ENCODE measurements at places on chromosomes 13 and 19.

GRCh38 chr19:16604615-16605014 is 23.4 kb downstream of the MED26 start:
- no peak for DNase-seq

DNA sequence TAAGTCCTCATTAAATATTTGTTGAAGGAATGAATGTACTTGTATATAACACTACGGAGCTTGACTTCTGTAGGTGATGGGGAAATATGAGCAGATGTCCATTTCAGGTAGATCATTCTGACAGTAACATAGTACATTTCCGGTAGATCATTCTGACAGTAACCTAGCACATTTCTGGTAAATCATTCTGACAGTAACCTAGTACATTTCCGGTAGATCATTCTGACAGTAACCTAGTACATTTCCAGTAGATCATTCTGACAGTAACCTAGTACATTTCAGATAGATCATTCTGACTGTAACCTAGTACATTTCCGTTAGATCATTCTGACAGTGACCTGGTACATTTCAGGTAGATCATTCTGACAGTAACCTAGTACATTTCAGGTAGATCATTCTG is 2.5 kb downstream of the PHF11 start:
- no peak for DNase-seq

- DNase-seq = no peak
Observed at GRCh38 chr13:109699628-109700071, 86.7 kb downstream of the IRS2 start.

GRCh38 chr19:5053661-5054060 is 84.7 kb downstream of the KDM4B start:
- DNase-seq = no peak

DNA sequence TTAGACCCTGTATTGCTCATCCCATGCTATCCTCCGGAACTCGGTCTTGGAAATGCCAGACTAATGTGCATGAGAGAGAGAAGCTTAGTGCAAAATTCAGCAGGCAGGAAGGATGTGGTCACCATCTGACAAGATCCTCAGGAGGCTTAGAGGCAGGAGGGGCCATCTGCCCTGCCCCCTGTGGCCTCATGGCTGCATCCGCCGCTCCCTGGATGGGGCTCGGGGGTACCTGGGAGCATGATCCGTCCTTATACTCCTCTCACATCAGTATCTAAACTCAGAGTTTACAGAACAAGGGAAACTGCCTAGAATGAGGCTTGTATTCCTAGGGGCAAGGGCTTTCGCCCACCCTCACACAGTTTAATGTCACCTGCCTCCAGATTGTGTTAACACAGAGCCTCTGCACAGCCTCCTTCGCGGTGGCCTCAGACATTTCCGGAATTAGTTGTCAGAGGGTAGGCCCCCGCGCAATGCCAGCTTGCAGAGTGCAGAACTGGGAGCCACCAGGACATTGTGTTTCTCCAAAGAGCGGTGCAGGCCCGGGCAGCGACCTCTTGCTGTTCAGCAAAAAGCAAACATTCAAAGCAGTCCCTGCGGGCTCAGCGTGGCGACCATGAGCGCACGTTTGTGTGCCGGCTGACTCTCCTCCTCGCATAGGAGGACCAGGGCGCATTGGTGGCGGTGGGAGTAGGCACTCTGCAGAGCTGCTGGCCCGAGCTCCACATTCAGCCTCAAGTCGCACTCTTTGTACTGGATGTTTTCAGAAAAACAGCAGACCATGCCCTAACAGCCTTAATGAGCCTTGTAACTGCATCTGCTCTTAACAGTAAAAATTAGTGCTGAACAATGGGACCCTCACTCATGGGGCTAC is 39.1 kb downstream of the GPR12 start:
- DNase-seq = no peak

GRCh38 chr13:44667943-44668342 is 91.8 kb upstream of the TSC22D1 start:
- peak; percentile 13 for DNase-seq

DNA sequence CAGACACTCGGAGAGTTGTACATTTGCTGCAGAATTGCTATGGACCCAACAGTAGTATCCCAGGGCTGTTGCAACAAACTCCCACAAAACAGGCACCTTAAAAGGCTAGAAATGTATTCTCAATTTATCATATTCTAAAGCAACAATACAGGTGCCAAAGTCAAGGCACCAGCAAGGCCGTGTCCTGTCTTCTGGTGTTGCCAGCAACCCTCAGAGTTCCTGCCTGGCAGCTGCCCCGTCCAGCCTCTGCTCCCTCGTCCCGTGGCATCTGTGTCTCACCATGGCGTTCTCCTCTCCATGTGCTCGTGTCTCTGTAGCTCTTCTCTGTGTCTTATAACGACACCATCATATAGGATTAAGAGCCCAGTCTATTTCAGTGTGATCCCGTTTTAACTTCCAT is 67.7 kb upstream of the ARGLU1 start:
- no peak for DNase-seq

- DNase-seq = no peak
Observed at GRCh38 chr19:38685666-38686529, 38.4 kb downstream of the ACTN4 start.

GRCh38 chr19:52724701-52725514 is 9.9 kb downstream of the ZNF611 start:
- no peak for DNase-seq

DNA sequence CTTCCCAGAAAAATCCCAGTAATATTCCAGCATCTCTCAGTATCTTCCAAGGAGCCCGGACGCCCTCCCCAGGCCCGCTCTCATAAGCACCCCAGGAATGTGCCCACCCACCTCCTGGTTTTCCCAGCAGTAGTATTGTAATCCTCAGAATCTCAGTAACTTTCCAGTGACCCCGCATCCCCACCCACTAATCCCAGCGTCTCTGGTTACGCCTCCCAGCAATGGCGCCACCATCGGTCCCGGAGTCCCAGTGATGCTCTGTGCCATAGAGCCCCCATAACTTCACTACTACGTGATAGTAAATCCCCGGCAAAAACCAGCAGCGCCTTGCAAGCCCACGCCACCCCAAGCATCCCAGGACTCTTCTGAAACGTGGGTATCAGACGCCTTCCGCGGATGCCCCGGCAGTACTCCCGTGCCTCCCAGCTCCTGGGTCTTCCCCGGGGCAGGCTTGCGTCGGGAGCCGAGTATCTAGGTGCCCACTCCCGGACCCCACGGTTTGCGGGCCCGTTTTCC is 928 bp upstream of the PNPLA6 start:
- peak; percentile 83 for DNase-seq

DNA sequence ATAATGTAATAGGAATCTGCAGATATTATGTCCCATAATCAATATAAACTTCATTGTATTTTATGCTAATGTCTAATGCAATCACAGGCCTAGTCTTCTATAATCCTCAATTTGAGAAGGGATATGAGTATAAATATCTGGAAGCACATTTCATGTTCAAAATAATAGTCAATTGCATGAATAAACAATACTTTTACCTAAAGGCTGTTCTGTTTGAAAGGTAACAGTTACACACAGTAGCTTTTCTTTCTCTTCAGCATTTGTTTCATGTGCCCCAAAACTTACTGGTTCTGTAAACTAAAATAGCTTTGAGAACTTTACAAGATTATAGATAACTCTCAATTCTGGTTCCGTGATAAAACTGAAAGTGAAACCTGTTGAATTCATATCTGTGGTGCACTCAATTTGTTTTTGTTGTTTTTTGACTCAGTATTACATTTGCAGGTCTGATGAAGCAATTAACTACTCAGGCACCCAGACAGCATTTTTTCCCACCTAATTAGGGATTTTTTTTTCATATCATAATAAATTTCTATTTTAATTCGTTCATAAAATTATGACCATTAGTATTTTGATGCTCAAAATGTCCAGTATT is 1193.8 kb downstream of the SLITRK1 start:
- no peak for DNase-seq

DNA sequence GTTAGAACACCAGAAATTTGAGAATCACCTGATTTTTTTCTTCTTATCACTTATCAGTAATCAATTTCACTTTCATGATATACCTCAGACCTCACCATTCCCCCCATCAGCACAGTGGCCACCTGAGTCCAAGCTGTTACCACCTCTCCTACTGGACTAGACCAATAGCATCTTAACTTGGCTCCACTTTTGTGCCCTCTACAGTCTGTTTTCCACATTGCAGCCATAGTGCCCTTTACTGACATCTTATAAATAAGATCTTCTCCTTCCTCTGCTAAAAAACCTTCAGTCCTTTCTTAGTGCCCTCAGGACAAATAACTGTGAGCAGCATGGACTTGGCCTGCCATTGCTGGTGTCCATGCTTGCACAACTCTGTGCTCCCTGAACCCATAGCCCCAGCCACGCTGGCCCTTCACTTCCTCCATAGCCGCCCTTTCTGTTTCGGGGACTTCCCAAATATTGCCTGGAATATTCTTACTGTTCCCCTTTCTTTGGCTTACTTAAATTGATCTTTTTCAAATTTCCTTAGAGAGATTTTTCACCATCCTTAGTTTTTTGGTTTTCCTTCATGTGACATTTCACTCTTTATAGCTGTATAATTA is 380.8 kb downstream of the LMO7 start:
- DNase-seq = no peak

GRCh38 chr13:39577203-39577602 is 25.8 kb downstream of the LHFPL6 start:
- DNase-seq = no peak

DNA sequence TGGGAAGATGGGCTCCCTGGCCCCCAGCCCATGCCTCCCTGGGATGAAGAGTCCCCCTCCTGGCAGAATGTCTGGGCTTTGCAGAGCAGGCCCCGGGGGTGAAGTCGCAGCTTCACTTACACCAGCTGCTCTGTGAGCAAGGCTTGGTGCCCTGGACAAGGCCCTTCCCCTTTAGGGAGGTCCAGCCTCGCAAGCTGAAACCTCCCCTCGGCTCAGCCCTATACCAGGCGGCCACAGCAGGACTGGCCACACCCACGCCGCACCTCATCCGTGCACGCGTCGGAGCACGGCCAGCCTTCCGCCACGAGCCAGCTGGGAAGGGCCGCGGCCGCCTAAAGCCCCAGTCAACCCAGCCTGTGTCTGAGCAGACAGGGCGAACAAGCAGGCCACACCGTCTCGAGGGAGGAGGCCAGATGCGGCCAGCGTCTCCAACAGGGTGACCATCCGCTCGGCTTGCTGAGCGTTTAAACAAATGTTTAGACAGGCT is 83.2 kb upstream of the MCF2L start:
- peak; percentile 94 for DNase-seq

GRCh38 chr19:20422216-20423205 is 143.1 kb downstream of the ZNF737 start:
- peak; percentile 32 for DNase-seq

GRCh38 chr13:109436841-109437240 is 349.5 kb downstream of the IRS2 start:
- DNase-seq = no peak

DNA sequence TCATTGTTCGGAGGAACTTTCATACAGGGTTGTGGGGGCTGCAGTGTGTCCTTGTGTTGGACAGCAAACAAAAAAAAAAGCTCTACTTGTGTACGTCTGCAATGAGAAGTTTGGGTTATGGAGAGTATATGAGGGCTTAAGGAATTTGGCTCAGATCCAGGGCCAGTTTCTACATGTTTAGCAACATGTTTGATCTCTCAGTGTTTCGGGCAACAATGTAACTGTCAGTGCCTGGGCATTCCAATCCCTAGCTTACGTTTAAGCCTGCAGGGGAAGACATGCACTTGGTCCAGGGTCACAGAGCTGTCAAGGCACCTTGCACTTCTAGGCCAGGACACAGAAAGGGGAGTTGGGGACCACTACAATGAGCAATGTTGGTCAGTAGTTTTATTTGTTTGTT is 13.9 kb downstream of the ZNF543 start:
- peak; percentile 37 for DNase-seq

GRCh38 chr13:45374917-45375316 is 33.9 kb upstream of the TPT1 start:
- DNase-seq = no peak

DNA sequence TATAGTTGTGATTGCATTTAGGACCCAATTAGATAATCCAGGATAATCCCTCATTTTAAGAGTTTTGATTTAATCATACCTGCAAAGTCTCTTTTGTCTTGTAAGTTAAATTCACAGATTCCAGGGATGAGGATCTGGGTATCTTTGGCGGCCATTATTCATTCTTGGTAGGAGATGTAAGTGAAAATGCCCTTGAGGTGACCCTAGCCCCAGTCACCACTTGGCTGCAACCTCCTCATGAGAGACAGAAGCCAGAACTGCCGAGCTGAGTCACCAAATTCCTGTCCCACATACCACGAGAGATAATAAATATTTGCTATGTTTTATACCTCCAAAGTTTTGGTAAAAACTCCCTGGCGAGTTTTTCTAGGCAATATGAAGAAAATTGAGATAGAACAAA is 389.4 kb downstream of the RFC3 start:
- no peak for DNase-seq

GRCh38 chr13:91349992-91350911 is 2.8 kb downstream of the MIR17HG start:
- DNase-seq = peak; percentile 10

GRCh38 chr19:2547033-2547680 is 71.2 kb downstream of the GADD45B start:
- DNase-seq = no peak

GRCh38 chr13:111099290-111099689 is 15.8 kb upstream of the ARHGEF7 start:
- DNase-seq = no peak

DNA sequence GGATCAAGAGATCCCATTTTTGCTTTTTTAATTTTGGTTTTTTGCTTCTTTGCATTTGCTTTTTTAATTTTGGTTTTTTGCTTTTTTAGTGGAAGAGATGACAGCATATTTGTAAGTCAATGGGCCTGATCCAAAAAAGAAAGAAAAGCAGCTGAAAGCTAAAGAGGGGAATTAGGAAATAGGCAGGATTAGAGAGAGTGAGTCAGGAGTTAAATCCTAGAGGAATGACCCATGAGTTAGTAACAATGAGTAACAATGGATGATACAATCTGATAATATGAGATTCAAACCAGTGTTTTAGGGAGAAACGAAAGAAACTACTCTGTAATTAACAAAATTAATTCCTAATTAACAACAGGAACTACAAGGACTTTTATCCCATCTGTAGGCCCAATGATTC is 111.2 kb upstream of the SGCG start:
- DNase-seq = no peak

- DNase-seq = no peak
Observed at GRCh38 chr13:44730851-44731250, 154.7 kb upstream of the TSC22D1 start.

DNA sequence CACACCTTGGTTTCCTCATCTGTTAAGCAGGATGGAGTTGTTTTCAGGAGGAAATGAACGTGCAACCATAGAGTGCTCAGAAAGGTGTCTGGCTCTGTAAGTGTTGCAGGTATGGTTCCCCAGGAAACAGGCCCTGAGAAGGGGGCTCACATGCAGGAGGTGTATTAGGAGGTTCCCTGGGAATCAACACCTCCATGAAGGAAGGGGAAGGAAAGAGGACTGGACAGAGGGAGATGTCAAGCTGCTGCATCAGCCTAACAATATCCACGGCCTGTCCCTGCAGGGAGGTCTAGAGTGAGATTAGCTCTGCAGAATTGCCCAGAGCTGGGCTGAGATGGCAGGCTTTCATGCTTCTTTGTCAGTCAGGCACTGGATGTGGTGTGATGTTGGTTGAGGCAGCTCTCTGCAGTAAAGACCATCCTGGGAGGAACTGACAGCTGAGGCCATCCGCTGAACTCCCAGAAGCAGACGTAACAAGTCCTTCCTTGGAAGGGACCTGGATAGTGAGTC is 373.3 kb downstream of the ZNF536 start:
- DNase-seq = no peak

- no peak for DNase-seq
Observed at GRCh38 chr13:48009284-48009683, 8.2 kb upstream of the SUCLA2 start.

- no peak for DNase-seq
Observed at GRCh38 chr13:27024074-27024461, 147.5 kb downstream of the USP12 start.

- DNase-seq = peak; percentile 62
Observed at GRCh38 chr13:41122838-41123237, 9.8 kb downstream of the KBTBD6 start.

All from tongue (tissue), 3 donors.